GM23248 (cell line): ENCODE measurements at places on chromosomes 5 and 9. TPM values are rescaled to one million over a fixed set of nuclear protein-coding genes. Genes with fewer than 3 reads are reported as not detected.

IGFBPL1 gene
- 0.76 TPM in 1 of 2 replicates, not detected in the other for total RNA-seq

ENG gene
- total RNA-seq, result 54.5 and 57.4 TPM in 2 replicates

PTCH1 gene
- total RNA-seq, result 1.4 and 3.8 TPM in 2 replicates

LYSMD3 gene
- 18.7 and 20.1 TPM in 2 replicates for total RNA-seq

LTC4S gene
- total RNA-seq, result 3.7 and 6.6 TPM in 2 replicates

CDX1 gene
- total RNA-seq, result not detected in 2 replicates

NLN gene
- 37.7 and 58.3 TPM in 2 replicates for total RNA-seq

PLEKHG4B gene
- total RNA-seq, result not detected in 2 replicates
